Memory B cell (primary cell): ENCODE measurements at places on chromosomes 6 and 20.

DNA sequence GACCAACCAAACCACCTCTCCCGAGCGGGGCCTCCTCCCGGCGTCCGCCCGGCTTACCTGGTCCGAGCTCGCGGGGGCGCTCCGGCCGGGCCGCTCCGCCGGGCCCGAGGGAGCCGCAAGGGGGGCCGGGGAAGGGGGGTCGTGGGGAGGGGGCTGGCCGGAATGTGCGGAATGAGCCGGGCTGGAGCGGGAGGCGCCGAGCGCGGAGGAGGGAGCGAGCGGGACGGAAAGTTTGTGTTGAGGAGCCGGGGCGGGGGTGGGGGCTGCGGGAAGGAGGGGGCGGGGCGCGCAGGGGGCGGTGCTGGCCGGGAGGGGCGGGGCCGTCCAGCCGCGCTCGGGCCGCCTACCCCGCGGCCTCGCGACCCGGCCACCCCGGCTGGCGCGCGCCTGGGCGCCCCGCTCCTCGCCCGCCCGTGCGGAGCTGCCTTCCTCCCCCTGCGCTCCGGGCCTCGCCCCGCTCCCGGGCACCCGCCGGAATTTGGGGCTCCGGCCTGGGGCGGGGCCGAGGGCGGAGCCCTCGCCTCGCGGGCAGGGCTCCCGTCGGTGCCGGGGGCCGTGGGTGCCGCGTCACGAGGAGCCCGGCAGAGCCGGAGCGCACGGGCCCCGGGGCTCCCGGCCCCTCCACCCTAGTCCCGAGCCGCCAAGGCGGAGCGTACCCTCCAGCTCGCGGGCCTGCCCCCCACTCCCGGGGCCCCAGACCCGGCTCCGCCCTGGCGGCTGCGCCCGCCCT is at the start of gene TEAD3:
TEAD3 (minus strand) TSS at position 239 of the 730 bp plus-strand sequence.
- H3K27ac ChIP-seq: no peak within 1 kb of the TSS
- peak; percentile 50 for DNase-seq
- peak within 1 kb of the TSS; percentile 79 for H3K4me3 ChIP-seq
- H3K4me1 ChIP-seq: peaks cover 9% of the 10 kb centered on the region
- no peaks in the 10 kb centered on the region for H3K36me3 ChIP-seq
- peaks cover 29% of the 10 kb centered on the region for H3K27me3 ChIP-seq

DNA sequence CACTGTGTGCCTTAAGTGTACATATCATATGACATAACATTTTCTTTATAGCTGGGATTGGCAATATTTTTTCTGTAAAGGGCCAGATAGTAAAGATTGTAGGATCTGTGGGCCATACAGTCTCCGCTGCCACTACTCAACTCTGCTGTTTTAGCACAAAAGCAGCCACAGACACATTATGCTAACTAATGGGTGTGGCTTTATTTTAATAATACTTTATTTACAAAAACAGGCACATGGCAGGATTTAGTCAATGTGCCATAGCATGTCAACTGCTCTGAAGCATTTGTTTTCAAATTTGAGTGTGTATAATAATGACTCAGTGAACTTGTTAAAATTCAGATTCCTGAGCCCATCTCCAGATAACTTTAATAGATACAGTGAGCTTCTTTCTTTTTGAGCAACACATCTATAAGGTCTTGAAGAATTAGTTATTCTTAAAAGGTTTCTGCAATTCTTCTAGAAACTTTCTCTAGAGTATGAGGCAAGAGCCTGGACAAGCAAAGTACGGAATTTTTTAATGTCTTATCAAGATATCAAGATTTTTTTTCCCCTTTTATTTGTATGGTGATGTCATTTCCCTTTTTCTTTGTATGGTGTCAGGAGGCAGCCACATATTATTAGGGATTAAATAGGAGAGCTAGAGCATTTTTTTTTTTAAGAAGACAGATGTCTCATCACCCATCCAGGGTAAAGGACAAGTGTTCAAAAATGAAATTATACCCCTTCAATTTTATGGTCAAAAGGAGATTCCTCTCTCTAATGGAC is 518.3 kb downstream of the DHX35 start:
- no peaks in the 10 kb centered on the region for H3K4me1 ChIP-seq
- no peaks in the 10 kb centered on the region for H3K36me3 ChIP-seq
- no peaks in the 10 kb centered on the region for H3K27me3 ChIP-seq
- DNase-seq: no peak

GRCh38 chr6:112874881-112875280 is 527.8 kb downstream of the RFPL4B start:
- no peak overlapping the region for H3K27ac ChIP-seq
- no peaks in the 10 kb centered on the region for H3K4me1 ChIP-seq
- H3K27me3 ChIP-seq: peaks cover 1% of the 10 kb centered on the region
- no peaks in the 10 kb centered on the region for H3K36me3 ChIP-seq

DNA sequence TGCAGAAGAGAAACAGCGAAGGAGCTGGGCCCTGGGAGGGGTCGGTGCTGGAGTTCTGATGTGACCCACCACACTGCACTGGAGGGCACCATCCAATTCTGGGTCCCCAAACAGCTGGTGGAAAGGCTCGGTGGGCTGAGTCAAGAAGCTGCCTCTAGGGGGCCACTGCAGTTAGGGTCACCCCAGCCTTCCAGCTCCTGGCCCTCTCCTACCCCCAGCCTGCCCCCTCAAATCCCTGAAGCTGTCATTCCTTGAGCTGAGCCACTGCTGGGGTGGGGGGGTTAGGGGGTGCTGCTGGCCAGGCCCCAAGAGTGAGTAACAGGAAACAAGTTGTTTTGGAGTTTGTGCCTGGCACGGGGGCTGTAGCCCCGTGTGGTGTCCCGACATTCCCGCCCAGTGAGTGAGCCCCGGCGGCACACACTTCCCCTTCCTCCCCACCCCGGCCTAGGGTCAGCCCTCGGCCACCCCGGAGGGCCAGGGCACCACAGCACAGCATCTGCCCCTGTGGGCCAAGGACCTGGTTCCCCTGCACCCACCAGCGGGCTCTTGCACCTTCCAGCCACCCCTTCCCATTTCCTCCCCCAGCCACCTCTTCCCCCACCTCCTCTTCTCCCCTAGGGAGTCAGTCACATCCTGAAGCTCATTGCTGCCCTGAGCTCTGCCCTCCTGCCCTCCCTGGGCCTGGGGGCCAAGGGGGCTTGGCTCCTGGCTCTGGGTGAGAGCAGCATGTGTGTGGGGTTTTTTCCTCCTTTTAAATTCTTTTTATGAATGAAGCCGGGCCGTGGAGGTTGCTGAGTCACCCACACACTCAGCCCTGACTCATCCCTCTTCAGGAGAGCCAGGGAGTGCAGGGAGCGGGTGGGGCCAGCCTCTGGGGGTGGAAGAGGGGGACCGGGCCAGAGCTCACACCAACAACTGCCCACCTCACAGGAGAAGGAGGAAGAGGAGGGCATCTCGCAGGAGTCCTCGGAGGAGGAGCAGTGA is 4.6 kb downstream of the SMIM29 start:
- peaks cover 36% of the 10 kb centered on the region for H3K4me1 ChIP-seq
- peak overlapping the region; percentile 50 for H3K27ac ChIP-seq
- no peak overlapping the region for H3K4me3 ChIP-seq
- peaks cover 13% of the 10 kb centered on the region for H3K36me3 ChIP-seq
- no peak for DNase-seq

DNA sequence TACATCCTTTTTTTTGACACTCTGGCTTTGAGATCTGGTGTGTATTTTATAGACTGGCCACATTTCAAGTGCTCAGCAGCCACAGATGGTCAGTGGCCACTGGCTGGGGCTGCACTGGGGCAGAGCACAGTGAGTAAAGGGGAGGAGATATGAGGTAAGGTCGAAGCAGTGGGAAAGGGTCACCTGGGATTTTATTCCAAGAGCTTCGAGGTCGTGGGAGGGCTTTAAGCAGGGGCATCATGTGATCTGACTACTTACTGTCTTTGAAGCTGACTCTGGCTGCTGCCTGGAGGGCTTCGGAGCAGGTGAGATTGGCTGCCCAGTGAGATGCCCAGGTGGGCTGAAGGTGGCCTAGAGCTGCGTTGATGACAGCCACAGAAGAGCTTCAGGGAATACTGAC is 6.7 kb downstream of the C20orf203 start:
- no peak overlapping the region for H3K27ac ChIP-seq
- H3K4me1 ChIP-seq: peaks cover 5% of the 10 kb centered on the region
- no peaks in the 10 kb centered on the region for H3K36me3 ChIP-seq
- no peak overlapping the region for H3K4me3 ChIP-seq
- DNase-seq: no peak

- no peaks in the 10 kb centered on the region for H3K27me3 ChIP-seq
- H3K4me1 ChIP-seq: no peaks in the 10 kb centered on the region
- H3K36me3 ChIP-seq: peaks cover 2% of the 10 kb centered on the region
- H3K4me3 ChIP-seq: no peak overlapping the region
- H3K27ac ChIP-seq: no peak overlapping the region
Measured at GRCh38 chr6:132052096-132052495, 100.9 kb upstream of the CCN2 start.

DNA sequence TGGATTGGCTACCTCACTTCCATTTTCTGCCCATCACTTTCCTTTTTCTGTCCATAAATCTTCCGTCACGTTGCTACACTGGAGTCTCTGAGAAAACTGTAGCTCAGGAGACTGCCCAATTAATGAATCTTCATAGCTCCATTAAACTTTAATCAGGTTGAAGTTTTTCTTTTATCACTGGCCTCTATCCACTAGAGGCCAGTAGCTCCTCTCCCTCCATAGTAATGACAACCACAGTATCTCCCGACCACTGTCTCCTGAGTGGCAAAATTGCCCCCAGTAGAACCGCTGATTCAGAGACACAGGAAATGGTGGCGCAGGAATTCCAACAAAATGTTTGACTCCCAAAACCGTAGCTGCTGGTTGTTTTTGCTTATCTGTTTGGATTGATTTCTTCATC is 18.4 kb upstream of the DOK5 start:
- no peak overlapping the region for H3K27ac ChIP-seq
- H3K4me3 ChIP-seq: no peak overlapping the region
- no peaks in the 10 kb centered on the region for H3K36me3 ChIP-seq
- H3K4me1 ChIP-seq: no peaks in the 10 kb centered on the region

DNA sequence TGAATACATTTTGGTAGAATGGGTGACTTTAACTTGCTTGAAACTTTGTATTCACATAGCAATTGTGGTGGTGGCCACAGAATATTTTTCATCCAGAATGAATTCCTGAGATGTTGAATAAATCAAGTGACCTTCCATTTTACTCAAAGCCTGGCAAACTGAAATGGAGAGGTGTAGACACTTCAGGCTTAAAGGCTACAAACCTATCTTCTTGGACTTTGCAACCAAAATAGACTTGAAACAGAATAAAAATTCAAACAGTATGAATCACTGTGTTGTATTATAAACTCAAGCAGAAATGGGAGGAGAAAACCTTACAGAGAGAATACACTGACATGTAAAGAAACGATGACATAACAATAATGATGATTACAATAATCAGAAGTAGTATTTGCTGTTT is 371.6 kb downstream of the BCKDHB start:
- no peaks in the 10 kb centered on the region for H3K36me3 ChIP-seq
- H3K27me3 ChIP-seq: no peaks in the 10 kb centered on the region
- H3K4me3 ChIP-seq: no peak overlapping the region
- no peaks in the 10 kb centered on the region for H3K4me1 ChIP-seq

GRCh38 chr6:168052291-168052891 is 26.6 kb downstream of the FRMD1 start:
- no peaks in the 10 kb centered on the region for H3K4me1 ChIP-seq
- DNase-seq: no peak
- no peaks in the 10 kb centered on the region for H3K27me3 ChIP-seq
- no peak overlapping the region for H3K27ac ChIP-seq

GRCh38 chr20:4457566-4458543 is 263.9 kb upstream of the PRND start:
- H3K36me3 ChIP-seq: no peaks in the 10 kb centered on the region
- no peak overlapping the region for H3K4me3 ChIP-seq
- DNase-seq: no peak
- peaks cover 1% of the 10 kb centered on the region for H3K27me3 ChIP-seq
- no peaks in the 10 kb centered on the region for H3K4me1 ChIP-seq
- H3K27ac ChIP-seq: no peak overlapping the region

GRCh38 chr6:134389129-134389528 is 71.2 kb upstream of the SGK1 start:
- no peaks in the 10 kb centered on the region for H3K4me1 ChIP-seq
- H3K36me3 ChIP-seq: no peaks in the 10 kb centered on the region
- no peak overlapping the region for H3K4me3 ChIP-seq
- no peak overlapping the region for H3K27ac ChIP-seq

GRCh38 chr6:90105506-90106170 is 191.0 kb downstream of the BACH2 start:
- H3K4me1 ChIP-seq: peaks cover 48% of the 10 kb centered on the region
- peaks cover 8% of the 10 kb centered on the region for H3K36me3 ChIP-seq
- no peaks in the 10 kb centered on the region for H3K27me3 ChIP-seq
- H3K4me3 ChIP-seq: no peak overlapping the region
- no peak for DNase-seq

DNA sequence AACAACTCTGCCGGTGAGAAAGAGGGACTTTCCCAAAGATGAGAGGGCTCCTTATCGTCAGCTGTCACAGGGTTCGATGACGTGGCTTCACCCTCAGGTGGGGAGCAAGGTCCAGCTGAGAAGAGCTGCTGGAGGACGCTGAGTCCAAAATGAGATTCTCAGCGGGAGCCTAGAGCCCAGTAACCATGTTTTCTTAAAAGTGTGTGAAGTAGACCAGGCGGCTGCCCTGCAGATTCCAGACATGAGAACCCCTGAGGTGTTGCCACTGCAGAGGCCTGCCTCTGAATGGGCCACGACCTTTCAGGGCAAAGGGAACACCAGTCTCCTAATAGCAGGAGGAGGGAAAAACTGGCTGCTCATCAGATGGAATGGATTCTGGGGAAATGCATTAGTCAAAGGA is 375.1 kb downstream of the BTBD9 start:
- no peak for DNase-seq
- H3K36me3 ChIP-seq: peaks cover 21% of the 10 kb centered on the region

- H3K27ac ChIP-seq: no peak overlapping the region
- H3K36me3 ChIP-seq: peaks cover 2% of the 10 kb centered on the region
- DNase-seq: no peak
- H3K4me1 ChIP-seq: no peaks in the 10 kb centered on the region
Measured at GRCh38 chr6:147043994-147044477, 160.2 kb upstream of the STXBP5 start.

DNA sequence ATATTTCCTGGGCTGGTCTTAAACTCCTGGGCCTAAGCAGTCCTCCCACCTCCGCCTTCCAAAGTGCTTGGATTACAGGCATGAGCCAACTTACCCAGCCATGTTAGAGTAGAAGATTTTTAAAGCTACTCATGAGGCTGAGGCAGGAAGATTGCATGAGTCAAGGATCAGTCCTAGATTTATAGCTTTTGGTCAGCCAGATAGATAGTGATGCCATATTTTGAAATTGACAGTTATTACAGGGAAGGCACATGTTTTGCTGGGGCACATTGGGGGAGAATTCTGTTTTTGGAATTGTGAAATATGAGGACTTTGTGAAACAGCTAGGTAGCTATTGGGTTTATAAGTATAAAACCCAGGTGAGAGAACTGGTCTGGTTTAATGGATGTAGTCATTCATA is 40.9 kb downstream of the DOP1A start:
- H3K27ac ChIP-seq: no peak overlapping the region
- no peak for DNase-seq
- no peak overlapping the region for H3K4me3 ChIP-seq
- H3K27me3 ChIP-seq: no peaks in the 10 kb centered on the region
- H3K4me1 ChIP-seq: peaks cover 6% of the 10 kb centered on the region
